ENCODE measurements at places on chromosomes 5 and 9.

GRCh38 chr9:5518937-5519319 is 8.6 kb downstream of the PDCD1LG2 start:
- no peak for DNase-seq

GRCh38 chr9:130448771-130449603 is 4.2 kb downstream of the ASS1 start:
- DNase-seq, result no peak

DNA sequence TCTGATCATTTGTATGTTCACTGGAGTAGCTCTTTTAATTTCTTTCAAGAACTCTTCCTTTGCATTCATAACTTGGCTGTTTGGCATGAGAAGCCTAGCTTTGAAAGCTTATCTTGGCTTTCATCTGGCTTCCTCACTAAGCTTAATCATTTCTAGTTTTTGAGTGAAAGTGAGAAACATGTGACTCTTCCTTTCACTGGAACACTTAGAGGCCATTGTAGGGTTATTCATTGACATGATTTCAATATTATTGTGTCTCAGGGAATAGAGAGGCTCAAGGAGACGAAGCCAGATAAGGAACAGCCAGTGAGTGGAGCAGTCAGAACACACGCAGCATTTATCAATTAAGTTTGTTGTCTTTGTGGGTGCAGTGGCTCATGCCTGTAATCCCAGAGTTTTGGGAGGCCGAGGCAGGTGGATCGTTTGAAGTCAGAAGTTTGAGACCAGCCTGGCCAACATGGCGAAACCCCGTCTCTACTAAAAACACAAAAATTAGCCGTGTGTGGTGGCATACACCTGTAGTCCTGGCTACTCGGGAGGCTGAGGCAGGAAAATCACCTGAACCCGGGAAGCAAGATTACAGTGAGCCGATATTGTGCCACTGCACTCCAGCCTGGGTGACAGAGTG is 98.3 kb downstream of the UGCG start:
- no peak for DNase-seq

- no peak for DNase-seq
Observed at GRCh38 chr5:164204338-164204946, 699.0 kb downstream of the MAT2B start.

DNA sequence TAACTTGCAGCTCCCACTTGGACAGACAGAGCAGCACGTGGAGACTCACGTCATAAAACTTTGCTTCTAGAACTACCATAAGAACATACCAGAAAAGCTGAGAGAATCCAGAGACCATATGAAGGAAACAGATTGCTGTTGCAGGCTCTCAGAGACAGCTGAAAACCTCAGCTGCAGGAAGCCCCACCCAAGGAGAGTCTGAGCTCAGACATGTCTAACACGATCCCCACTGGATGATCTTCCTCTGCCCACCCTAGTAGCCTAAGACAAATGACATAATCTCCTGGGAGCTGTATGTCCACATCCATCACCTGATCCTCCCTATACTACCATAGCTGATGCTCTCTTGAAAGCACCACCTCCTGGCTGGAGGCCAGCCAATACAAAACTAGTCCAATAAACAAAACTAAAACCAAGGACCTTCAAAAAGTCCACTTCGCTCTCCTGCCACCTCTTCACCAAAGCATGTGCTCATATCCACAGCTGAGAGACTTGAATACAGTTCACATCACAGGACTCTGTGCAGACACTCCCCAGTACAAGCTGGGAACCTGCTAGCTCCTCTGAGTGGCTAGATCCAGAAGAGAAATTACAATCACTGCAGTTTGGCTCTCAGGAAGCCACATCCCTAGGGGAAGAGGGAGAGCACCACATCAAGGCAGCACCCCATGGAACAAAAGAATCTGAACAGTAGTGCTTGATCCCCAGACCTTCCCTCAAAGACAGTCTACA is 257.4 kb downstream of the TRIM36 start:
- DNase-seq, result no peak
